ENCODE measurements at places on chromosomes 11 and 22. TPM values are rescaled to one million over a fixed set of nuclear protein-coding genes. Genes with fewer than 3 reads are reported as not detected.

Gene CNGA4
- 0.22 TPM for total RNA-seq

Gene PGM2L1
- total RNA-seq, result 3.5 TPM

Gene RAB3IL1
- not detected for total RNA-seq

Gene FIBIN
- total RNA-seq, result not detected

Gene LRRN4CL
- 0.17 TPM for total RNA-seq

Gene LRRC32
- 27.8 TPM for total RNA-seq

Gene OR6A2
- total RNA-seq, result 0.20 TPM

Gene FAM180B
- total RNA-seq, result not detected

Gene KRTAP5-2
- total RNA-seq, result not detected

Gene CHST1
- not detected for total RNA-seq

Gene MS4A6A
- 0.22 TPM for total RNA-seq

Gene MRGPRX3
- total RNA-seq, result not detected

Gene CLNS1A
- 116 TPM for total RNA-seq

Gene CYP2D6
- total RNA-seq, result 1.3 TPM

Gene PAX6
- total RNA-seq, result not detected

Gene MEI1
- 28.9 TPM for total RNA-seq

Gene CHRM1
- not detected for total RNA-seq

Gene MYRF
- 1.0 TPM for total RNA-seq

Gene RBFOX2
- not detected for total RNA-seq

Gene TSPAN18
- total RNA-seq, result 2.8 TPM

Gene TBX1
- not detected for total RNA-seq

Gene IFITM10
- not detected for total RNA-seq

Gene C11orf98
- total RNA-seq, result 120 TPM

Gene PPM1F
- total RNA-seq, result 21.1 TPM

Gene SCGB1C1
- not detected for total RNA-seq

Gene SEZ6L
- not detected for total RNA-seq

Gene DERL3
- total RNA-seq, result 15.4 TPM

Gene ARFIP2
- 40.6 TPM for total RNA-seq

Gene IGF2
- total RNA-seq, result not detected

Gene OR10V1
- total RNA-seq, result not detected

Gene MS4A4A
- 1.4 TPM for total RNA-seq

Gene SLC39A13
- 27.5 TPM for total RNA-seq

Gene EXPH5
- 0.27 TPM for total RNA-seq

Gene FAM76B
- total RNA-seq, result 47.4 TPM

Gene MMP11
- 3.6 TPM for total RNA-seq

Gene AP2A2
- total RNA-seq, result 49.6 TPM

Gene RTN4RL2
- 0.24 TPM for total RNA-seq

Gene SOX6
- not detected for total RNA-seq

Gene ANO3
- not detected for total RNA-seq

Gene PRR5
- 18.0 TPM for total RNA-seq

Gene C22orf31
- not detected for total RNA-seq

Gene FUT4
- total RNA-seq, result 4.1 TPM

Gene OR52E8
- not detected for total RNA-seq

Gene CFAP68
- 13.7 TPM for total RNA-seq

Gene ENTHD1
- not detected for total RNA-seq

Gene CATSPER1
- total RNA-seq, result not detected
